SW 1271 (cell line): ENCODE measurements at places on chromosomes 12 and 14.

- no peak for DNase-seq
Observed at GRCh38 chr12:51977320-51977753, 25.8 kb downstream of the ACVR1B start.

DNA sequence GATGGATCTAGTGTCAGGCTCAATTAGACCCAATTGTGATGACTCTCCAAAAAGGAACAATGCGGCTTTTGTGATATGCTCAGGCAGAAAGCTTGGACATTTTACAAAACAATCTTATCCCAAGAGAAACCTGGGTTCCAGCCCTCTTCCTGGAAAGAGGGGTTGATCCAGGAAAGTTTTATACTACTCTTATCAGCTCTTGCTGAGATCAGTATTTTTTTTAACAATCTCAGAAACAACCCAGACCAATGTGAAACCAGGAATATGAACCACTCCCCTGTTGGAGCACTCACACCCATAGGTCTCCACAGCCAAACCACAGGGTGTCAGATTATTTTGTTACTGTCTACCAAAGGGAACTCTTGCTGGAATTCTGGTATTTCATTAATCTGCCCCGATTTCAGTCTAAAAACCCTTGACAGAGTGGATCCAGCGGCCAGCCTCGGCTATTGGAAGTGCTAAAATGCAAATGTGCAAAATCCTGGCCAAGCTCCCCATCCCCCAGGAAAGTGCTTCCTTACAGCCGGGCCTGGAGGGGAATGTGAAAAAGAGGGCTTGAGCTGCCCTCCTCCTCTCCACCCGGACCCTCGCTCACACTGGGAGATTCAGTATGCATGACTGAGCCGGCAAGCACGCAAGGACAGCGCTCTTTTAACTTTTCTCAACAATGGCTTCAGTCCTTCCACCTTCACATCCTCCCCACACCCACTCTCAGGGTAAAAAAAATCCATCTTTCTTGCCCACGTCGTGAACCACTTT is 4.0 kb downstream of the FBXL14 start:
- no peak for DNase-seq

DNA sequence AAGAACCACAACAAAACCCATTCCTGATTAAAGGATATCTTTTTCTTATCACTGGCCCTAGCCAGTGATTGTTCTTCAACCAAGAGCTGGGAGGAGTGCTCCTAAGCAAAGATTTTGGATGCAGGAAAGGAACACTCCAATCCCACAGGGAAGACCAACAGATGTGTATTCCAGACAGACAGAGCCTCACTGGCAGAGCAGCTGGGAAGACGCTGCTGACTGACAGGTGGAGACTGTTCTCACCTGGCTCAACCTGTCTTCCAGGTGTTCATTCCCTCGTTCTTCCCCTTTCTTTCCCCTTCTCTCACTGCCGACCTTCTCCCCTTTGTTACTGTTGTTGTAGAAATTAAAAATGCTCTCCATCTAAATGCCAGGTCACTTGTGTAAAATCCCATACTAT is 89.7 kb upstream of the CCDC198 start:
- no peak for DNase-seq

- DNase-seq, result peak; percentile 65
Observed at GRCh38 chr12:131828671-131829355, 620 bp downstream of the MMP17 start.

GRCh38 chr14:99129998-99130397 is 142.0 kb downstream of the BCL11B start:
- DNase-seq, result no peak

GRCh38 chr14:71148627-71149026 is 241.4 kb downstream of the PCNX1 start:
- DNase-seq, result no peak

- DNase-seq, result peak; percentile 81
Observed at GRCh38 chr12:32312049-32312670, 87.2 kb upstream of the FGD4 start.

- DNase-seq, result peak; percentile 13
Observed at GRCh38 chr12:54053751-54054741, at the start of gene HOXC4. Gene HOXC4 (plus strand): TSS chr12:54053835. CDS start chr12:54053923, 88 bp downstream.

GRCh38 chr12:65122703-65123102 is 1.6 kb upstream of the WIF1 start:
- no peak for DNase-seq

- no peak for DNase-seq
Observed at GRCh38 chr14:51432302-51432948, 192.4 kb downstream of the TMX1 start.

GRCh38 chr12:43758728-43759563 is at the start of the genes IRAK4 and PUS7L:
Gene IRAK4 (plus strand): TSS chr12:43758951. CDS start chr12:43768112, 9,161 bp downstream.
Gene PUS7L (minus strand): TSS chr12:43758790. CDS start chr12:43755245, 3,545 bp downstream.
- DNase-seq, result peak; percentile 89

GRCh38 chr14:102320033-102320660 is 601 bp downstream of the ZNF839 start:
- no peak for DNase-seq

DNA sequence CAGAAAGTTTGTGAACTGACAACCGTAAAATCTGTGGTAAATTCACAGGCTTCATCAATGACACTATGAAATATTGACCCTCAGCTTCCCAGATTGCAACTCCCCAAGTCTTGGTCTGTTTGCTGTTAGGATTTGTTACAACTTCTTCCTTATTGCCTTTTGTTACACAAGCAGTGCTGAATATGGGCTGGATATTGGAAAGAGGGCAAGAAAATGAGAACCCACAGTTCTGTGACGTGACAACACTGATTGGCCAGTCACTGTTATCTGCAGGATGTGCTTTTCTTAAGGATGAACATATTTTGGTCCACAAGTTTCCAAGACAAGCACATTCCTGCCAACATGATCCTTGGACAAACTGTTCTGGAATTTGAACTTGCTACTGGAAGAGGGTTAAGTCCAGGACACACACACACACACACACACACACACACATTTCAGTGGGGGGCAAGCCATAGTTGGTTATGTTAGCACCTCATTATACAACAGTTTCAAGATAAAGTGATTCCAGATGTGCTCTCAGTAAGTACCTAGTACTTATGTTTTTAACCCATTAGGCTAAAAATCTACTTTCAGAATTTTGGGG is 16.6 kb upstream of the SLC38A2 start:
- DNase-seq, result no peak

DNA sequence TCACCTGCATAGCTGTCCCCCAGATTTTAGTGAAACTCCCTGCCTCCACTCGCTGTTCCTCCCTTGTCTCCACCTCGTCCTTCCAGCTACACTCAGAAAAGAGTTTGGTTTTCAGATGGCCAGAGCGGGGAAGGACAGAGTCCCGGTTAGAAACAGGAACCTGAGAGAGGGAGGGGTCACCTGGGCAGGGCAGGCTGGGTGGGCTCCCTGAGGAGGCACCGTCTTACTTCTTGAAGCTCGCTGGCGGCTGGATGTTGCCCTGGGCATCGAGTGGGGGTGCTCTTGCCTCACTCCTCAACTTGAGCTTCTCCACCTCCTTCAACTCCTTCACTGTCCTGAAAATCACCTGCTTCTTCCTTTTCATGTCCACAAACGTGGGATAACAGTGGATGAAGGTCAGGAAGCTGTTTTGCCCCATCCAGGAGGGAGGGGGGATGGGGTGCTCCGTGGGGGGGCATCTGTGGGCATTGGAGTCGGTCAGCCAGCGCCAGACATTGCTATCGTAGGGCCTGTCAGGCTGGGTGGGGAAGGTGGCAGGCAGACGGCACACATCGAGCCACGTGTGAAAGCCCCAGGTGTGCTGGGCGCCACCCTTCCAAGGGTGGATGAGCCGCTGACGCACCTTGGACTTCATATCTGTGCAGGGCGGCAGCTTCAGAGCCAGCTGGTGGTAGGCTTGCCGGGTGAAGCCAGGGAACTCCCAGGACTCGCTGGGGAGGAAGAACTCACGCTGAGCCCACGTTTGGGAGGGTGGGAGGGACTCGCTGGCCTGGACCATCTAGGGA is 2.0 kb downstream of the TEX52 start:
- DNase-seq, result no peak

DNA sequence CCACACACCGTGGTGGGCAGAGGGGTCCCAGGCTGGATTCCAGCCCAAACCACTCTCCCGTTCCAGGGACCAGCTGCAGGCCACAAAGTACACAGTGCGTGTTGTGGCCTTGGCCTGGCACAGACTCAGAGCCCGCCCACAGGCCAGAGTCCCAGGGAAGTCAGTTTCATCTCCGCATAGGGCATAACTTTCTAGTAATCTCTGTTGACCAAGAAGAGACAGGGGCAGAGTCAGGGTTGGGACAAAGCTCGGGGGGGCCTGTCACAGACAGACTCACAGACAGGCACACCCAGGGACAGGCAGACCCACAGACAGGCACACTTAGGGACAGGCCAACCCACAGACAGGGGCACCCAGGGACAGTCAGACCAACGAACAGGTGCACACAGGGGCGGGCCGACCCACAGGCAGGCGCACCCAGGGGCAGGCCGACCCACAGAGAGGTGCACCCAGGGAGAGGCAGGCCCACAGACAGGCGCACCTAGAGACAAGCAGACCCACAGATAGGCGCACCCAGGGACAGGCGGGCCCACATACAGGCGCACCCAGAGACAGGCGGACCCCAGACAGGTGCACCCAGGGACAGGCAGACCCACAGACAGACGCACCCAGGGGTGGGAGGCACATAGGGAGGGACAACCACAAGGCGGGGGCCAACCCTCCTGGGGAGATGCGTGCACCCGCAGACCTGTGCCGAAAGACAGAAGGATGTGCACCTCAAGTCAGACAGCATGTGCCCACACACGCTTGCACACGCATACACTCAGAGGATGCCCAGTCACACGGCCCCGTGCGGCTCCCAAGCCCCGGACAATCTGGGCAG is 323.3 kb upstream of the RTL1 start:
- DNase-seq, result no peak

GRCh38 chr12:116624516-116624915 is 65.3 kb downstream of the MAP1LC3B2 start:
- no peak for DNase-seq

GRCh38 chr14:73862480-73862879 is 10.8 kb downstream of the PTGR2 start:
- DNase-seq, result no peak

DNA sequence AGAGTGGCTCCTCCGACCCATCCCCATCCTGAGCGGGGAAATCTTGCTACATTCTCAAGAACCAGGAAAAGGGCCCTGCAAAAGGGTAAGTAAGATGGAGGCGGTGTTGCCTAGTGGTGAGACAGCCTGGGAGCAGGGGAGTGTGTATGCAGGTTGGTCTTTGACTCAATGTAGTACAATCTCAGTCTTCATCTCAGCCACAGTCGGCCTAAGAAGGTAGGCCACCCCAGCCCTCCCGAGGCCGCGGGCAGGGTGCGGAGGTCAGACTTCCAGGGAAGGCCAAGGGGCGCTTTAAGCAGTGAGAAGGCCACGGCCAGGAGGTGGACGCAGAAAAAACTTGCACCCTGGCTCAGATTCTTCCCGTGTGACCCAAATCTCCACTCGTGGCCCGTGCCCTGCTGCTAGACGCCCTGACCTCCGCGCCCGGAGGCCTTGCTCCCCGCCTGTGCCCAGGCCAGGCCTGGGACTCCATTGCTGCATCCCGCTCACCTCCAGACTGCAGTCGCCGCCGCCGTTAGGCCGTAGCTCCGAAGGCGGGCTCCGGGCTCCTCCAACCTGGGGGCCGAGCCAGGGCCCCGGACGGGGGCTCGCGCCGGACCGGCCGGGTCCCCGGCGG is 435 bp downstream of the FOXM1 start:
- DNase-seq, result peak; percentile 64
